ENCODE measurements at places on chromosomes 1 and 21. TPM values are rescaled to one million over a fixed set of nuclear protein-coding genes. Genes with fewer than 3 reads are reported as not detected.
A peak's percentile ranks its signal among the peaks of the same experiment; 100 is the strongest.

DNA sequence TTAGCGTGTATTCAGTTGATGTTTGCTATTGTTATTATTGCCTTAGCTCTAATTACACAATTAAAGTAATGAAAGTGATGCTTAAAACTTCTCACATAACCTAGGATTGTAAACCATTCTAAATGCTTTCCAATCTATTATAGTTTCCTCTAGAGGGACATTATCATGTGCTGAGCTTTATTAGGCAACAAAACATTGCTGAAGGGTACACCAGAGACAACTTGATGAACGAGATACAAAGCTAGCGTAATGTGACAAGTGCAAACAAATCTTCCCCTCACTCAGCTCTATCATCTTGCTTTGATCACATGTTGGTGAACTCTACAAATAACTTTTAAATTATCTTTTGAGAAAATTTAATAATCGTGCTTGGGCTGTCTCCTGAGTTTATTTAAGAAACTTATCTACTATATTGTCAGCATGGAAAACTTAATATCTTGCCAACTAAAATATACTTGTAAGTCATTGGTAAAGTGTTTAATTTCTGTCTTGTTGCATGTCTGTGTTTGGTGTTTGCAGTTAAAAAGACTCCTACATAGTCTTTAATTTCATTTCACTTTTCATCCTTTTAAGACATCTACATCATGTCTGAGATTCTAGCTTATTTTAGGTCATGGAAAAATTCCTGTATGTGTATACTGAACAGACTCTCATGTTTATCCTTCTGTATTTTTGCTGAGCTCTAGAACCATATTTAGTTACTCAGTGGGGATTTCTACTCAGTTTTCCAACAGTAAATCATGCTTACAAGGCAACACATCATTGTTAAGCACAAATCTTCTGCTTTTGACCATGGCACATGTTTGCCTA, 104.2 kb upstream of the ADAMTS5 start:
- DNase-seq: no peak

- no peak for DNase-seq
Measured at GRCh38 chr1:225228871-225229303, 199.0 kb downstream of the LBR start.

DNA sequence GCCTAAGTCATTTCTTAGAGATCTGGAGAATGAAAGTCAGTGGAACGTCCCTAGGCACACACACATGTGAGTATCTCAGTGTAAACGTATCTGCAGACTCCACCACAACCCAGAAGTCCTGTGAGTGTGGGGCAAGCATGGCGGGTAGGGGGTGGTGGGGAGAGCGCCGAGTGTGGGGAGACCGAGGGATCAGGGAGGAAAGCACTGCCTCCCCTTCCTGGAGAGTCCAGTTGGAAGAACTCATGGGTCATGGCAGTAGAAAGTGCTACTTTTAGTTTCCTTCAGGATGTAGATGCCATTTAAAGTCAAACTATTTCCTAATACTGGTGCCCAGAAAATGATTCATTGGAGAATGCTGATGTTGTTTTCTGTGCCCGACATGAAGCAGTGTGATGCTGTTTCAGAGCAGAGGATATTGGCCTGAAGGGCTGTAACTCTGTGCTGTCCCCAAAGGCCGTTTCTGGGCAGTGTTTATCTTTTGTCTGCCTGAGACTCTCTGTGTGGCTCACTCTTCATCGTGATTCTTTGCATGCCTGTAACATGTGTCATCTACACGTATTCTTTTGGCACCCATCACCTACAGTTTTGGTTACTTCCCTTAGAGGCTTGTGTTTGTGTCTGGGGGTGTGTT, 45.7 kb upstream of the TSPAN2 start:
- DNase-seq: no peak

DNA sequence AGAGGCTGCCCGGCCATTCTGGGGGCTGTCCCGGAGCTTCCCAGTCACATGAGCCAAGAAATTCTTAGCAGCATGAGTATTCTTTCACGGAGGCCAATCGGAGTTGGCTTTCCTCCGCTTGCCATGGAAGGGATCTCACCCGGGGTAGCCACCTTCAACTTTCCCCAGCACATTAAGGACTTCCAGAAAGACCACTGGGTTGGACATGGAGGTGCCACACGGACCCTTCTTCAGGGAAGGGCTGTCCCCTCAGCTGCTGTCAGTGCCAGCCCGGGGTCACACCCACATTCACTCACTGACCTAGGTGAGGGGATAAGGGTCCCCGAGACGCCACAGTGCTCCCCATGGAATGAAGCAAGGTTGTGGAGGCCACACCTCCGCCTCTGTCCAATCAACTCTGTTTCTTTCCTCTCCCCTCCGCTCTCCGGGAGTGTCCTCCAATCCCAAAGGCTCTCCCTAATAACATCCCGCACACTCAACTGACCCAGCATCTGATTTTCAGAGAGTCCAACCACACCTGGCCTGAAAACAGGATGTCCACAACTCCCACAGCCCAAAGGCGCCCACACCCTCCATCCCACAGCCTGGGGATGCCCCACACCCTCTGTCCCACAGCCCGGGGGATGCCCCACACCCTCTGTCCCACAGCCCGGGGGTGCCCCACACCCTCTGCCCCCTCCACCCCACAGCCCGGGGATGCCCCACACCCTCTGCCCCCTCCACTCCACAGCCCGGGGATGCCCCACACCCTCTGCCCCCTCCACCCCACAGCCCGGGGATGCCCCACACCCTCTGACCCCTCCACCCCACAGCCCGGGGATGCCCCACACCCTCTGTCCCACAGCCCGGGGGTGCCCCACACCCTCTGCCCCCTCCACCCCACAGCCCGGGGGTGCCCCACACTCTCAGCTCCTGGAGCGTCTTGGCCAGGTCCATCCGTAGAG, 19.4 kb downstream of the RSPH1 start:
- peak; percentile 17 for DNase-seq

- DNase-seq: no peak
Measured at GRCh38 chr1:48908606-48909005, 131.9 kb upstream of the BEND5 start.

TSPAN1 gene
- total RNA-seq: 1,260 TPM
